Activated naive CD8-positive, alpha-beta T cell treated with anti-CD3 and anti-CD28 coated beads, Interleukin-2, amount 10 ng/mL, durations not matched to agents 7 days and 5 days (primary cell): ENCODE measurements at places on chromosomes 16 and 17. TPM values are rescaled to one million over a fixed set of nuclear protein-coding genes. Genes with fewer than 3 reads are reported as not detected.

The MMP25 gene
- 60.4 TPM for total RNA-seq

The DOC2B gene
- total RNA-seq = not detected

DNA sequence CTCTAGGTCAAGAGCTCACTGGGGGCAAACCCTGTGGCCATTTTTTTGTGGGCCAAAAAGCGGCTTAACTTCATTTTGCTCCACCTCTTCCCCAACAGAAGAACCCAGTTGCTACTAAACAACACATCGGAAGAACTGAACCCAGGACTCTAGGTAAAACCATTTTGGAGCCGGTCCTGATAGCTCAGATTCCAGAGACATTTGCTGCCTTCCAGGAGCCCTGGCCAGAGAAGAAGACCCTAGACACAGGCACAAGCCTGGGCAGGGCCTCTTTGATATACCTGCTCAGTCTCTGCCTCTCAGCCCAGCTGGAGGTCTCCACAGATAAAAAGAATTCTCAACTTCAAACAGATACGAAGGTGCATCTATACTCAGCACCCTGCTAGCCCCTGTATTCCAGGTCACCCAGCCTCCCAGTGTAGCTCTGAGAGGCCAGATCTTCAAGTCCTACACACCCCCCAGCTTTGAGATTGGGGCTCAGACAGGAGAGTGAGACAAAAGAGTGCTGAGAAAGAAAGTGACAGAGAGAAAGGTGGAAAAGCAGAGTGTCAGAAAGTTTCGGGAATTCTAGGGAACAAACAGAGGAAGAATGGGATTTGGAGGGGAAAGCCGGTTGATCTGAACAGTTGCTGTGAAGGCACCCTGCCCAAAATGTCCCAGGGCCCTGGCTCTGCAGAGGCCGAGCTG, 6.6 kb upstream of the HOXB9 start:
- H3K4me1 ChIP-seq = peaks cover 12% of the 10 kb centered on the region
- DNase-seq = peak; percentile 18
- H3K27ac ChIP-seq = no peak overlapping the region
- peaks cover 95% of the 10 kb centered on the region for H3K27me3 ChIP-seq
- no peaks in the 10 kb centered on the region for H3K36me3 ChIP-seq

DNA sequence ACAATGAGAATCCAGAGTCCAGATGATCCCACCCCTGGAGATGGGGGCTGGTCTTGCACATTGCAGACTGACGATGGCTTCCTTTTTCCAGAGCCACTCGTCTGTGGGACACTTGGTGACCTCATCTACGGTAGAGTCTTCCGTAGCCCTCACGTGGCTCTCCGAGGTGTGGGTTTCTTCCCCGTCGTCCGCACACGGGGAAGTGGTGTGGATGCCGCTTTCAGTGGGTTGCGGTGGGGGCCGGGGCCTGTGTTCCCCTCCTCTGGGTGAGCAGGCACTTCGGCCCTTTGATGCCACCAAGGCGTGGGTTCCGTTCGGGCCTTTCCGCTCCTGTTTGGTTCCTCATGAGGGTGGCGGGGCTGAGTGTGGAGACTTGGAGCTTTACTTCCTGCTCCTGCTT, 21.4 kb downstream of the BAIAP2 start:
- H3K36me3 ChIP-seq = no peaks in the 10 kb centered on the region
- no peaks in the 10 kb centered on the region for H3K27me3 ChIP-seq
- H3K27ac ChIP-seq = no peak overlapping the region
- DNase-seq = no peak
- no peaks in the 10 kb centered on the region for H3K4me1 ChIP-seq
- H3K4me3 ChIP-seq = no peak overlapping the region

- peaks cover 1% of the 10 kb centered on the region for H3K4me1 ChIP-seq
- DNase-seq = no peak
- H3K27ac ChIP-seq = no peak overlapping the region
- peaks cover 4% of the 10 kb centered on the region for H3K36me3 ChIP-seq
Measured at GRCh38 chr17:18241229-18241871, 15.9 kb downstream of the LLGL1 start.

GRCh38 chr17:70552230-70552981, 383.1 kb downstream of the KCNJ2 start:
- H3K4me1 ChIP-seq = no peaks in the 10 kb centered on the region
- DNase-seq = no peak
- peaks cover 2% of the 10 kb centered on the region for H3K27me3 ChIP-seq
- H3K27ac ChIP-seq = no peak overlapping the region
- H3K4me3 ChIP-seq = no peak overlapping the region

DNA sequence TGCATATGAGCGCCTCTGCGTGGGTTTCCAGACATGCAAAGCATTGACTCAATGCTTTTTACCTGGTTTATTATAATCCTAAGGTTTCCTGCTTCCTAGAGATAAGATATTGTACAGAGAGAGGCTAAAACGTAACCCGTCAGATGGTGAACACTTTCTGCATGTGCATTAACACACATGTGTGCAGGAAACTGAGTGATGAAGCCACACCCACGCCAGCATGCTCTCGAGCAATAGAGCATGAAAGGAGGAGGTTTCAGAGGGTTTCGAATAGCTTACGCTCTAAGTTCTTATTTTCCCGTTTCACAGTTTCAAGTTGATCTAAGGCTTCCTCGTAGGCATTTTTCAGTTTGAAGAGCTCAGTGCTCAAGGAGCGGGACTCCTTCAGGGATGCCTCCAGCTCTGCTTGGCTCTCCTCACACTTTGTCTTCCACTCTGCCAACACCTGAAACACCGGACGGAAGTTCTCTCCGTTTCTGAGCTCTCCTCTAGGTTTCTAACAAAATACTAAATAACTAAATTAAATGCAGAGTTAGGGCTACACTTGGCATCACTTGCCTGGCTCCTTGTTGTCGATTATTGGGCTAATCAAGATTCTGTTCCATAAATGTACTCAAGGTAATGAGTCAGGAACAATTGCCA, 23.2 kb downstream of the MYH3 start:
- H3K27ac ChIP-seq = no peak overlapping the region
- no peak overlapping the region for H3K4me3 ChIP-seq
- H3K36me3 ChIP-seq = peaks cover 7% of the 10 kb centered on the region
- DNase-seq = no peak

GRCh38 chr16:4272114-4272956, 488 bp downstream of the TFAP4 start:
- peaks cover 3% of the 10 kb centered on the region for H3K36me3 ChIP-seq
- peaks cover 11% of the 10 kb centered on the region for H3K4me1 ChIP-seq
- peak overlapping the region; percentile 88 for H3K27ac ChIP-seq
